ENCODE measurements at places on chromosomes 4 and X. TPM values are rescaled to one million over a fixed set of nuclear protein-coding genes. Genes with fewer than 3 reads are reported as not detected.

ADGRG4 gene
- polyA plus RNA-seq, result not detected

PDZD4 gene
- 0.03 TPM for polyA plus RNA-seq

KDM6A gene
- 15.7 TPM for polyA plus RNA-seq

CXCL9 gene
- not detected for polyA plus RNA-seq

GRIA3 gene
- polyA plus RNA-seq, result not detected

NAP1L3 gene
- 0.03 TPM for polyA plus RNA-seq

RGN gene
- polyA plus RNA-seq, result 22.5 TPM

KCTD8 gene
- not detected for polyA plus RNA-seq

RPL10 gene
- 5,167 TPM for polyA plus RNA-seq

TMSB15A gene
- polyA plus RNA-seq, result not detected

CSAG1 gene
- polyA plus RNA-seq, result not detected

DNA sequence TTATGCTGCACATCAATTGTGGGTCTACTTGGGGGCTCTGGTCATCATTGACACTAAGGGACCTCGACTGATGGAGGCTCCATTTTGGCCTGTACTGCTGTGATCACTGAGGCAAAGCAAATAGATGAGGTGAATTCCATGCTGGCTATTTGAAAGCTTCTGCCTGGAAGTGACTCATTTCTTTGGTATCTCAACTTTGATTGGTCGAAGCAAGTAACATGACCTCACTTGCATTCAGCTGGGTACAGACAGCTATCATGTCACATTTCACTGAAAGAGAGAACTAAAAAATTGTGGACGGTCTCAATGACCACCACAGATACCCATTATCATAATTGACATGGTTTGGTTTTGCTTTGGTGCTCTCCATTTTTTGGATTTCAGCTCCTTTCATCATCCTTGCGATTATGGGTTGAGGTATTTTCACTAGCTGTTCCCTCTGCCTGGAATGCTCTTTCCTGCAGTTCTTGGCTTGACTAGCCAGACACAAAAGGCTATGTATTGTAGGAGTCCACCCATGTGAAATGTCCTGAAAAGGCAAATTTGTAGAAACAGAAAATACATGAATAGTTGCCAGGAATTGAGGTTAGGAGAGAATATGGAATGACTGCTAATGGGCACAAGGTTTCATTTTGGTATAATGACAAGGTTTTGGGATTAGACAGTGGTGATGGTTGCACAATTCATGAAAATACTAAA is 369.2 kb upstream of the LCORL start:
- no peaks in the 10 kb centered on the region for H3K36me3 ChIP-seq
- no peak overlapping the region for H3K27ac ChIP-seq
- no peaks in the 10 kb centered on the region for H3K27me3 ChIP-seq
- no peaks in the 10 kb centered on the region for H3K4me1 ChIP-seq

GRCh38 chrX:132491191-132491590 is 2.4 kb upstream of the MBNL3 start:
- H3K27me3 ChIP-seq, result no peaks in the 10 kb centered on the region
- peak overlapping the region; percentile 94 for H3K27ac ChIP-seq
- peak; percentile 88 for DNase-seq
- peaks cover 64% of the 10 kb centered on the region for H3K4me1 ChIP-seq
- H3K4me3 ChIP-seq, result no peak overlapping the region

DNA sequence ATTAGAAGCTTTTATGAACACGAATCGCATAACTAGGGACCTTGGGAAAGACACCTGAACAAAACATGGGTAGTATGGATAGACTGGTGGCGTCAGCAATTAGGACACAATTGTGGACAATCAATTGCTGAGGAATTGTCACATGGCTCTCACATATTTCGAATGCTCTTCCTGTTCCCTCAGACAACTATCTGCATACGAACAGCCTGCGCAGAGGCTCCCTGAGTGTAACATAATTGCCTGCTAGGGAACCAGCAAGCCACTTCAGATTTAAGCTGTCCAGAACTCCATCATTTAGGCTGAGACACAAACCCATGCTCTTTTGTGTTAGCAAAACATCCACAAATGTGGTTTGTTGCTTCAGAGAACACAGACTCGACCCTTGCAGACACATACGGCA is 160.8 kb downstream of the MGST2 start:
- H3K4me3 ChIP-seq, result no peak overlapping the region
- H3K27me3 ChIP-seq, result peaks cover 1% of the 10 kb centered on the region
- no peak for DNase-seq
- no peaks in the 10 kb centered on the region for H3K36me3 ChIP-seq
- no peak overlapping the region for H3K27ac ChIP-seq
